ENCODE measurements at places on chromosomes 5 and 9.

- DNase-seq = no peak
These were observed 134.4 kb downstream of the BARX1 start for GRCh38 chr9:93820667-93821306.

DNA sequence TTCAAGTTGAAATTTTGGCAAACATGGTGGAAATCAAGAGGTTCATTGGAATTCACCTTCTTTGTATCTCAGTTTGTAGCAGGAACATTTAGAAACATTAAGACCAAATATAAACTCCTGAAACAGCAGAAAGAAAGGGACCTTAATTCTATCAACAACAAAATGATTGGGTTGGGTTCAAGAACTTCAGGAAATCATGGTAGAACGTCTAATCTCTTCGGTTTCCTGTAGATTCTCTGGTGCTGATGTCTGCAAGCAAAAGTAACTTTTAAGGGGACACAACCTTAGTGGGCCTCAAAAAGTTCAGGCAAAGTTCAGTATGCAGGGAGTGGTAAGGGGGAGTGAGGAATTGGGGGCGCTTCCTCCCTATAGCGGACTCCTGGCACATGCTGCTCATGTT is 3.4 kb downstream of the IL33 start:
- DNase-seq = no peak

- no peak for DNase-seq
These were observed 231.6 kb upstream of the TAS2R1 start for GRCh38 chr5:9861666-9862256.

DNA sequence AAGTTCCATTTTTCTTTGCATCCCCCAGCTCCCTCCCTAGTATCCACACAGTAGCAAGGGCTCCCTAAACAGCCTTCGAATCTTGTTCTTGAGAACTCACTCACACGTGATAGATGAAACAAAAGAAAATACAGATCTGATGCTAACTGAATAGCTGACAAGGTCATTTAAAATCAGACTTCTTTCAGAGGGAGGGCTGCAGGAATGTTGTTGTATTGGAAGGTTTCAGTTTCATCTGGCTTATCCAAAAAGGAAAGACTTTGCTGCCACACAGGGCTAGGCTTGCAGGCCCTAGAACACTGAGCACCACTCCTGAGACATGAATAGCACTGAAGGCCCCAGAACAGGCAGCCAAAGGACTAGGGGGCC is 3.2 kb downstream of the CD180 start:
- no peak for DNase-seq

DNA sequence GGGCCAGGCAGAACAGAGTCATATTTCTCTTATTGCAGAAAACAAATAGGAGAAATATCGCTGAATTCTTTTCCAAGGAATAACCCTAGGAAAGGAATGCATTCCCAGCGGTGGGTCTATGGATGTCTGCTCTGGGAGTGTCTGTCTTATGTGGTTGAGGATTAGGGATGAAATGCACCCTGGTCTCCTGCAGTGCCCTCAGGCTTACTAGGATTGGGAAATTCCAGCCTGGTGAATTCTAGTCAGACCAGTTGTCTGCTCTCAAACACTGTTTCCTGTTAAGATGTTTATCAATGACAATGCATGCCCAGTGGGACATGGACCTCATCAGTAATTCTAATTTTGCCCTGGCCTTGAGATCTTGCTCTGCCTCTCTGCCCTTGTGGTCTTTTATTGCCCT is 136.1 kb upstream of the ELAVL2 start:
- DNase-seq = no peak

GRCh38 chr5:61184708-61185107 is 22.4 kb upstream of the SMIM15 start:
- no peak for DNase-seq

GRCh38 chr9:132235894-132236661 is 74.2 kb downstream of the NTNG2 start:
- no peak for DNase-seq

- no peak for DNase-seq
These were observed 31.2 kb downstream of the NKD2 start for GRCh38 chr5:1039706-1040260.

- DNase-seq = no peak
These were observed 27.1 kb downstream of the ASPN start for GRCh38 chr9:92455217-92455616.

GRCh38 chr9:76502746-76503145 is 43.8 kb downstream of the GCNT1 start:
- DNase-seq = no peak

All from left renal cortex interstitium (tissue), 4 donors.